Midbrain (tissue), 1 donor: ENCODE measurements at places on chromosomes 5 and 9.

- no peak for DNase-seq
Measured at GRCh38 chr9:101018467-101018866, 10.1 kb upstream of the PLPPR1 start.

GRCh38 chr9:96450613-96451528, 902 bp downstream of the HABP4 start:
- DNase-seq: no peak

DNA sequence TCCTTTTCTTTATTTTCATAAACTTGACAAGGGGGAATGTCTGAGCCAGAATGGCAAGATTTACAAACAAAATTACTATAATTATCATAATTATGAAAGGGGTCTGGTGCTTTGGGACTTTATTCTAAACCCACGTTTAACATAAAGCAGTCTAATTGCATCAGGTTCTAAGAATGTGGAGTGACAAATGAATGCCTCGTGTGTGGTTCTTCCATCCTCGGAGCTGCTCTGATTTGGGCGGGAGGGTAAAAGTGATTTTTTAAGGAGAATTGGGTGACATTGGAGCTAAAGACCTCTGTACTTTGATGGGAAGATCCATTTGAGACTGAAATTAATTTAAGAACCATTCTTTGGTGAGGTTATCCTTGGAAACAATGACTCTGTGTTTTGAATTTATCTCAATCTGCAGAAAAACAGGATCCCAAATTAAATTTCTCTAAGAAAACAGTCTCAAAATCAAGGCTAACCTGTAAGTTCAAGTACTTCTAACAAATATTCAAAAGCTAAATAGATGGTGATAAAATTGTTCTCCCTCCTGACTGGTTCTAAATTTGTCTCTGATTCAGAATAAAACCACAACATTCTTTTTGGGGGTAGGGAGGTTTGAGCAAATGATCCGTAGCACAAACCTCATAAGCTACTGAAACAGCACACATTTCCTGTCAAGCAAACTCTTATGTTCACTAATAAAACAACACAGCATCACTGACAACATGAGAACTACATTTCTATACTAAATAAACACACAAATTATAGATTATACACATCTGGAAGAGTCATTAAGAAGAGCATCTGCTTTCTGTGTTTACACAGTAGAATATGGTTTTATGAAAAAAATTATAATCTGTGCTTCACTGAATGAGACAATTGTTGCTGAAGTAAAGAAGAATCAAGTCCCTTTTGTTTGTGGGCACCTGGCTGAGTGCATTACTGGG, 85.5 kb downstream of the DCP2 start:
- no peak for DNase-seq

GRCh38 chr5:68950125-68950524, 143.7 kb upstream of the SLC30A5 start:
- DNase-seq: no peak

- no peak for DNase-seq
Measured at GRCh38 chr9:127660886-127661741, 45.7 kb upstream of the CFAP157 start.

- no peak for DNase-seq
Measured at GRCh38 chr9:96087669-96088299, 212.3 kb downstream of the ERCC6L2 start.

DNA sequence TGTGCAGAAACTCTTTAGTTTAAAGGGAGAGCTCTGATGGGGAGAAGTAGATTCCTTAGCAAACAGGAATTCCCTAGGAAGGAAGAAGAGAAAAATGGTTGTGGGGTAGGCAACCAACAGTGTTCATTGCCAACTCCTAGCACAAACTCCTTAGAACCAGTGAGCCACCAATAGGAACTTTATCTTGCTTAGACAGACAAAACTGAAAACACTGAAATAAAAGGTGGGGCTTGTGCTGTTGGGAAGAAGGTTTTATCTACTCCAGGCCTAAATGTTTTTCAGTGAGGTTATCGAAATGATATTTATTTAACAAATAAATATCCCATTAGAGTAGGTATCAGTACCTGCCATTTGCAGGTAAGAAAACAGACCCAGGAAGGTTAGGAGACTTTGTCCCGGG, 7.7 kb upstream of the GLRX start:
- DNase-seq: no peak

DNA sequence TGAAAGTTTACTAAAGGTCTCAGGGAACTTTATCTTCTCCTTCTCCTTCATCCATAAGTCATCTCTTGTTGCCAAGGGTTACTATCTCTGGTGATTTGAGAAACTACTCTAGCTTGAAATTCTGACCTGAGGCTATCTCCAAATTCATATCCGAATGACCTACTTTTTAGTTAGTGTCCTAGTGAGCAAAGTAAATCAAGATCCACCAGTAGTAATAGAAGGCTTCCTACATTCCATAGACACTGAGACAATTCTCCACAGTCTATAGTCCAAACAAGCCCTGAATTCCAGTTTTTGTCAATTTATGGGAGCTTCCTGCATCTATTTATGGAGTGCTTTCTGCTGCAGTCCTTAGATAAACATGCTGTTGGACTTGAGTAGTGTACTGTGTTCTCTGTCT, 5.0 kb downstream of the IL7R start:
- no peak for DNase-seq

GRCh38 chr9:126498331-126498730, 115.4 kb upstream of the LMX1B start:
- no peak for DNase-seq

GRCh38 chr9:109277451-109277850, 43.4 kb downstream of the EPB41L4B start:
- no peak for DNase-seq

DNA sequence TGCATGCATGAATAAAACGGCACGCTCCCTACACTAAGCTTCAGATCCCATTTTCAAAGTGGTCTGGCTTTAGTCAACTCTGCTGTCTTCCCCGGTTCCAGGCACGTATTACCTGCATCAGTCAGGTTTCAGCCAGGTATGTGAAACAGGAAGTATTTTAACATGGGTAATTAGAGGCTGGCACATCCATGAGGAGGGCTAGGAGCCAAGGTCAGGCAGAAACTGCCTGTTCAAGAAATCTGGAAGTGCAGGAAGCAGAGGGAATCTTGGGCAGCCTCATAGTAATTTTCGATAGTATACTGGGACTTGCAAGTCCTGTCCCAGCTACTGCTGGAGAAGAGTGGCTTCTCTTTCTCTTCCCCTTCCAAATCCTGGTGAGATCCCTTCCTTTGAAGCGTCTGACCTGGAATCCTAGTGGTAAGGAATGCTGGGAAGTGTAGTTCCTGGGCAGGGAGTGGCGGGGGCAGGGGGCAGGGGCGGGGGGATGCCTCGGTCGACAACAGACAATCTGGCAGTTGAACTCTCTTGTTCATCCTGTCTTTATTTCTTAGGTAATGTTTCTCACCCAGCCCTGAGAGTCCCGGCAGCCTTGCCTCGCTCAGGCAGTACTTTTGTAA, 403.1 kb downstream of the TLE4 start:
- DNase-seq: no peak

DNA sequence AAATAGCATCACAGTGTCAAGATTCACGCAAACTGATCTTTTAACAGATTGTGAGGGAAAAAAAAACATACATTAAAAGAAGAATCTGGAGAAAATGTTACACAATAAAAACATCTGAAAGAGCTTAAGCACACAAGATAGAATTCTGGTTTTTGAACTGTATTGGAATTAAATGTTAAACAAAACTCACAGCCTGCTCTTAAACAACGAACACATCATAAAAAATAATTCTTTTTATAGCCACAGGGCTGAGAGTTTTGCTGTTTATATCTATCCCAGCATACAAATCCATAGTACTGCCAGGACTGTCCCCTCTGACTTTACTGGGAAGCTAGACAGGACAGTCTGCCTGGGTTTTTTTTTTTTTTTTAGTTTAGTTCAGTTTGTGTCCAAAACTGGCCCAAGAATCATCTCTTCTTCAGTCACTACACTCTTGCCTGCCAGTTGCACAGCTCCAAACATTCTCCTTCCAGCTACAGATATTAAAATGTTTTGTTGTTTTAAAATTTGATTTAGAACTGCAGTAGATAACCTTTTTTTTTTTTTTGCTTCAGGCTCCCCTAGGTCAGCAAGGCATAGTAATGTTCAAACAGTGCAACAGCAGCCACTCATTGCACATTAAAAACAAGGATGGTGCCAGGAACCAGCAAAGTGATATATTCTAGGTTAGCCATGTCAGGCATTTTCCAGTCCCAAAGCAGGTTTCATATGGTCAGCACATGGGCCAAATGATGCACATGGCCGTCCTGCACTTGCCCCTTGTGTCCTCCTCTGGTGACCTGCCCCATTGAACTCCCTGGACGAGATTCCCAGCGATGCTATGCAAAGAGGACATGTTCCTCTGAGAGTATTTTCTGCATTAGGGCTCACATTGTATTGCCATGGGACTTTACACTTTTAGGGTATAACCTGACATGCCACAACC, 173.6 kb downstream of the ARL15 start:
- DNase-seq: no peak

DNA sequence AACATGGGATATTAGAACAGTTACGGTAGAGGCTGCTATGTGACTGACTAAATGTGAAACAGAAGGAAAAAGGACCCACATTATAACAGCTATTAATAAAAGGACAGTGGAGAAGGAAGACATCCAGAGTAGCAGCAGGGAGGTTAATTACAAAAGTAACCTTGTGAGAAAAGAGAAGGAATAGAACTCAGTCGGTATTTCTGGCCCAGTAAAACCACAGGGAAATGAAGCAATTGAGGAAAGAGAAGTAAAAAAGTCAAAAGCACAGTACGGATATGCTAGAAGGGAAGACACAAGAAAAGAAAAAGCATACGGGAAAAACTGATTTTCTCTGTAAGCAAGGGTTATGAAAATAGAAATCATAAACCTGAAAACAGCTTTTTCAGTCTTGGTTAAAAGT, 164.7 kb downstream of the RFX3 start:
- DNase-seq: no peak

DNA sequence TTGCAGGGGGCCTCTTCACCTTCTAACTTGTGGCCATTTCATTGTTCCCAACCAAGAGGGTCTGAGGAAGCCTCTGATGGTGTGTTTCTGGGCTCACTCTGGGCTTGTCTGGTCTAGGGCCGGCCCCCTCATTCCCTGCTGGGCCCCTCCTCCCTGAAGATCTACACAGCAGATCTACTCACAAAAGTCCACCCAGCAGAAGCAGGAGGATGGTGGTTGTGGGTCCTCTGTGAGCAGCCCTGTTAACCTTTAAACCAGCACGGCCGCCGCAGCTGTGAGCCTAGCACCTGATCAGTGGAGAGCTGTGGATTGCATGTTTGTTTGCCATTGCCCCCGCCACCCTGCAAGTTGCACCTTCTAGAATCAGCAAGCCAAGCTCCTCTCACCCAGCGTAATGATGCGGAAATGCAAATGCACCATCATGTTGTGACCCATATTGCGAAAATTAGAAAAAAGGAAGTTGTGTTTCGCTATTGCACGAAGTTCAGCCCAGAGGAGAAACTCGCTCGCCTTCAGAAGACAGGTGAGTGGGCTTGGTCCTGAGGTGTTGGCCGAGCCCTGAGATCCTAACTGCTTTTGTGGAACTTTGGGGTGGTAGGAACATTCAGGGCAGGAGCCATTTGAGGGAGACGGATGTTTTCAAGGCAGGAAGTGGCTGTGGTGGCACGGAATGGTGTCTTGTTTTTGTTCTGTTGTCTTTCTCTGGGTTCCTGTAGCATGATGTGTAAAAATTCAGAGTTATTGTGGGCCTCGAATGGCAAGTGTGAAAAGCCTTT, 16.7 kb downstream of the FGD3 start:
- peak; percentile 6 for DNase-seq

GRCh38 chr9:116447934-116448333, 239.2 kb upstream of the TRIM32 start:
- DNase-seq: no peak

- DNase-seq: no peak
Measured at GRCh38 chr9:76652894-76653293, 111.3 kb upstream of the PCA3 start.

- DNase-seq: no peak
Measured at GRCh38 chr5:73160239-73160671, 12.7 kb upstream of the TMEM174 start.

DNA sequence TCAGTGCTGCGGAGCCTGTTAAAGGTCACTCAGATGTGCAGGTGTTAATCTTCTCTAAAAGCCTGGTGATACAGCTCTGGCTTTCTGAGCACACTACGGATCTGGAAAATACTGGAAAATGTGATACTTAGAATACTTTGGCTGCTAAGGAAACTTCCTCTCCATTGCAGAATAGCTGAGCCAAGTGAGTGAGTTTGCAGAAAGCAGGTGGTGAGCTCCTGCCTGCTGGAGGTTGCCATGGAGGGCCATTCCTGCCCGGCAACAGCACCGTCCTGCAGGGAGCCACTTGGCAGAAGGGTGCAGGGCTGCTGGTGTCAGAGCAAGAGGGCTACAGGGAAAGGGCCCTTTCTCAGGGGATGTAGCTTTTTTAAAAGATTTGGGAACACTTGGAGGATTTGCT, 40.7 kb downstream of the SECISBP2 start:
- peak; percentile 59 for DNase-seq

DNA sequence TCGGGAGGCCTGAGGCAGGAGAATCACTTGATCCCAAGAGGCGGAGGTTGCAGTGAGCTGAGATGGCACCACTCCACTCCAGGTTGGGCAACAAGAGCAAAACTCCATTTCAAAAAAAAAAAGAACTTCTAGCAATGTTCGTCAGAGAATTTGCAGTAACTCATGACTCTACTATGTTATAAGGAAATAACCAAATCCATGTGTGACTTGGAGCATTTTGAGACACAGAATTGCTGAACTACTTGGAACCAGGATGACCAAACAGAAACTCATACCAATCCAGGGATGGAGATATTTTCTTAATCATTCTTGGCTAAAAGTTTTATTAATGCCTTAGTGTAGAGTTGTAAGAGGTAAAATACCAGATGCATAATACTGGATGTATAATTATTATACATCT, 99.9 kb upstream of the BNC2 start:
- DNase-seq: no peak

- no peak for DNase-seq
Measured at GRCh38 chr9:89710697-89711096, 105.9 kb downstream of the GADD45G start.

- DNase-seq: no peak
Measured at GRCh38 chr5:131482617-131483016, 152.4 kb downstream of the RAPGEF6 start.

DNA sequence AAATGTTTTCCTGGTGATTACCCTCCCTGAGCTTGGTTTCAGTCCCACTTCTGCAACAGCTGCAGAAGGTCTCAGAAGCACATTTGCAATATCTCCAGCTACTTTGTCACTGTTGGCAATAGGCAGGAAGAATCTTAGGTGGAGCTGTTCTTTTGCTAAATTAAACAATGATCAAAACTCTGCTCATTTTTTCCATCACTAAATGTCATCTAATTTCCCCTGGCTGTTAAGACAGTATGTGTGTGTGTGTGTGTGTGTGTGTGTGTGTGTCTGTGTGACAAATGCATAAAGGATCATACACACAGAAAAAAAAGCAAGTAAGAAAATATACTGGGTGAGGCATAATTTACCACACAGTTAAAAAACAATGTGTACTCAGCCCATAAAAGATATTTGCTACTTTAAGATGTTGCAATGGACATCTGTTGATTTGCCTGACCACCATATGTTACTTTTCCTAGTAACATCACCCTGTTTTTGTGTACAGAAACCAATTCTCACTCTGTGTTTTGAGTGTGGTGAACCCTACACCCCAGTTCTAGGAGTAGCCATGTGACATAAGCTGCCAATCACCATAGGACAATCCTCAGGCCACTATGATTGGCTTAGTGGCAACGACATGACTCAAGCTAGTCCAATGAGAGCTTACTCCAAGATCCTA, 572.6 kb upstream of the CLINT1 start:
- DNase-seq: no peak
